ENCODE measurements at places on chromosomes 2 and 18.

GRCh38 chr2:25304826-25305596, 36.7 kb downstream of the DNMT3A start:
- no peak for DNase-seq

DNA sequence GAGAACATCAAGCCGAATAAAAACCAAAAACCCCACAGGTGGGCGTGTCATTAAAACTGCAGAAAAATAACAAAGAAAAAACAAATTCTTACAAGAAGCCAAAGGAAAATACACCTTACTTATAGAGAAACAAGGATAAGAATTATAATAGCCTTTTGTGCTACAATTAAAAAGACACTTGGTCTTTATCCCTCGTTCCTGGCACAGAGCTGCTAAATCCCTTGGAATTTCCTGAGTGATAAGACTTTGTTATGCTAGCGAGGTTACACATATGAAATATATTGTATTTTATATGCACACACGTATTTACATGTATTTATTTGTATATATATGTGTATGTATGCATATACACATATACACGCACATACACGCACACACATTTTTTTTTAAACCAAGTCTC, 325.3 kb upstream of the TFPI start:
- no peak for DNase-seq

- peak; percentile 77 for DNase-seq
Observed at GRCh38 chr2:101433465-101433864, 41.4 kb downstream of the RFX8 start.

GRCh38 chr2:41737888-41738287, 309.9 kb upstream of the PKDCC start:
- DNase-seq, result no peak

DNA sequence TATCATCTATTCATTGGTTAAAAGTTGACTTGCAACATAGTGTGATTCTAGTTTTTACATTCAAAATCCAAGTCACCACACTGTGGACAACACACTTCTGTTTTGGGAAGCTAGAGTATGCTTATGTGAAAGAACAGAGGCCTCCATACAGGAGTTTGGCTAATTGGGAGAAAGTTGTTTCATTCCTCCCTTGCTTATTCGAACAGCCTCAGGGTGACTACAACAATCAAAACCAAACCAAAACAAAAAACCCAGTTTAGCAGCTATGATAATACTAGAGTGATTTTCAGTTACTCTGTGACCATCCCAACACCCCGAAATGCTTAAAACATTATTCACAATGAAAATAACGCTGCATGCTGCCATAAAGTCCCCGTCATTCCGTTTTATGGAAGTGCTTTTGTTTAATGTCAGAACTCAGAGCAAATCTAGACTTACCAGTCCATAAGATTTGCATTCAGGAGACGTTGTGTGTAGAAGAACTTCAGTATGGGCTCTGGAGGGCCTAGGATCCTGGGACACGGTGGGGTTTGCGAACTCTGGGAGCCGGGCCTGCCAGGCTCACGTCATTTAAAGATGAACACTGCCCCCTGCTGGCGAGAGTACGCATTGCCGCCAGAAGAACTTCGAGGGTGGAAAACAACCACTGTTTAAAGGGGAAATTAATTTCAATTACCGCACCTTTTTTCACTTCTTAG, 111.4 kb downstream of the FTCDNL1 start:
- DNase-seq, result peak; percentile 60

DNA sequence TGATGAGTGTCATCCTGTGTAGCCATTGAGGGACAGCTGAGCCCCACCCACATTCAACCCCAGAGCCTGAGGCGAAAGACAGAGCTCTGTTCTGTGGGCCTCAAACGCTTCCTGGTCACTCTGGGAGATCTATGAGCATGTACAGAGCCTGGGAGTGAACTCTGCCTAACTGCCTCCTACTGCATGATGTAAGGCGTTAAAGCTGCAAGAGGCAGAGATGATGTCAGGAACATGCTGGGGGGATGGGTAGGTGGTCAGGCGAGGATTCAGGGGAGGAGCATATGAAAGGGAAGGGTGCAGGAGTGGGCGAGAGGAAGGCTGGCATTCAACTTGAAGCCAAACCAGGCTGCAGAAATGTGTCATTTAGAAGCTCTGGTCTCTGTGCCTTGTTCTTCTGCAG, 181.0 kb downstream of the TFCP2L1 start:
- no peak for DNase-seq

GRCh38 chr2:175750195-175750594, 251.9 kb downstream of the LNPK start:
- DNase-seq, result no peak

Data from fibroblast of skin of right quadriceps (primary cell).